Bronchial epithelial cell (primary cell): ENCODE measurements at places on chromosomes 6 and 20.

GRCh38 chr6:112370946-112371345, 23.8 kb downstream of the RFPL4B start:
- DNase-seq, result no peak

DNA sequence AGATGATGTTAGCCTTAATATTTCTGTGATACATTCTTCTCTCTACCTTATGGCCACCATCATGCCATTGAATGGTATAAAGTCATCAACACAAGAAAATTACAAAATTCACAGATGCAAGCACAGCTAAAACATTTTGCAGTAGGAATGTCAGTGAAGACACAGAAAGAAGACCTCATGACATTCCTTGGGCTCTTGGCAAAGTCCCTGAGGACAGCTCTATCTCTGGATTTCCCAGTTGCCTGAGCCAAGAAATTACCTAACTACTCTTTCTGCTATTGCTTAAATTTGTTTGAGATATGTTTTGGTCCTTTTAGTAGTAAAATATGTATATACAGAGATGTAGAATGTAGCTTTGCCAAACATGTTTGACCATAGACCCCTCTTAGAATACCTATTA, 201.0 kb upstream of the STXBP5 start:
- no peak for DNase-seq

GRCh38 chr6:12024699-12025434, 12.8 kb downstream of the HIVEP1 start:
- peak; percentile 87 for DNase-seq

- peak; percentile 55 for DNase-seq
Observed at GRCh38 chr6:134097114-134097707, 44.8 kb upstream of the SLC2A12 start.

DNA sequence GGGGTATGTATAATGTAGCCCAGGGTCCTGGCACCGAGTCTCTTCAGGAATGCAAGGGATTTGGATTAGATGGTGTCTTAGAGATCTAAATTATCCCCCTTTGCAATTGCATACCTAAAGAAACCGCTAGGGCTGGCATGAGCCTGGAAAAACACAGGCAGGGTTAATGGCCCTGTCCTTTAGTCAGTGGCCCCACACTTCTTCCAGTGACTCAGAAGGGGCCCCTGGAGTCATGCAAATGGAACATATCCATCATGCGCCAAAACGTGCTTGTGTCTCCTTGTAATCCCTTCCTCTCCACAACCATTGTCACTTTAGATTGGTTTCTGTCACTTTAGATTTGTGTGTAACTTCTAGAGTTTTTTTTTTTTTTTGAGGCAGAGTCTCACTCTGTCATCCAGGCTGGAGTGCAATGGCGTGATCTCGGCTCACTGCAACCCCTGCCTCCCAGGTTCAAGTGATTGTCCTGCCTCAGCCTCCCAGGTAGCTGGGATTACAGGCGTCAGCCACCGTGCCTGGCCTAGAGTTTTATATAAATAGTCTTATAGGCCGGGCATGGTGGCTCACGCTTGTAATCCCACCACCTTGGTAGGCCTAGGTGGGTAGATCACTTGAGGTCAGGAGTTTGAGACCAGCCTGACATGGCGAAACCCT, 8.7 kb upstream of the MYBL2 start:
- no peak for DNase-seq
